ENCODE measurements at places on chromosomes 3 and 15.

DNA sequence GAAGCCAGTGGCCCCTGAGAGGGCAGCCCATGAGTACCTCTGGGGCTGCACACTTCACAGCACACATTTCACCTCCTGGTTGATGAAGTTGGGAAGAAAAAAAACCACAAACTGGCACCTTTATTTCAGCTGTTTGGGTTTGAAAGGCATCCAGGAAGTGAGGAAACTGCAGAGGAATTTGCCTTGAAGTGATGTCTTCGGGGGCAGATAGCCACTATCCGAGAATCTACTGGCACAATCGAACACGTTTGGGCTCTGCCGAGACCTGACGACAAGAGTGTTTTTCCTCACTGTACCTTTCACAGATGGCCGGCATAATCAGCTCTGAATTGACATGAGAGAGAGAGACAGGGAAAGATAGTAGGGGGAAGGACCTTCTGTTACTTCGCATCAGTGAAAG, 59.7 kb downstream of the LRIG1 start:
- no peak for DNase-seq

DNA sequence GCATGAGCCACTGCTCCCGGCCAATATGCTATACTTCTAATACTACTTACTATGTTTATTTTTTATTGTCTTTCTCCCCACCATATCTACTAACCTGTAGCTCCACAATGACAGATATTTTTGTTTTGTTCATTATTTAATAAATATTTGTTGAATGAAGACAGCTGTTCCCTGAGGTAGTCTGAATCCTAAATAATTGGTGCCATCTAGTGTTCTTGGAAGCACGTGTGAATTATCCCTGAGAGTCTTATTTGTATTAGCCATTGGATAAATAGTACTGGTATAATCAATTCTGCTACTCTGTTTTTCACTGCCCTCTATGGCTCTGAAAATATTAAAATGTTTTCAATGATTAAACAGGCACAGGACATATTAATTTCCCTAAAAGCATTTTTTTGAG, 5.6 kb upstream of the APPL1 start:
- DNase-seq = no peak

DNA sequence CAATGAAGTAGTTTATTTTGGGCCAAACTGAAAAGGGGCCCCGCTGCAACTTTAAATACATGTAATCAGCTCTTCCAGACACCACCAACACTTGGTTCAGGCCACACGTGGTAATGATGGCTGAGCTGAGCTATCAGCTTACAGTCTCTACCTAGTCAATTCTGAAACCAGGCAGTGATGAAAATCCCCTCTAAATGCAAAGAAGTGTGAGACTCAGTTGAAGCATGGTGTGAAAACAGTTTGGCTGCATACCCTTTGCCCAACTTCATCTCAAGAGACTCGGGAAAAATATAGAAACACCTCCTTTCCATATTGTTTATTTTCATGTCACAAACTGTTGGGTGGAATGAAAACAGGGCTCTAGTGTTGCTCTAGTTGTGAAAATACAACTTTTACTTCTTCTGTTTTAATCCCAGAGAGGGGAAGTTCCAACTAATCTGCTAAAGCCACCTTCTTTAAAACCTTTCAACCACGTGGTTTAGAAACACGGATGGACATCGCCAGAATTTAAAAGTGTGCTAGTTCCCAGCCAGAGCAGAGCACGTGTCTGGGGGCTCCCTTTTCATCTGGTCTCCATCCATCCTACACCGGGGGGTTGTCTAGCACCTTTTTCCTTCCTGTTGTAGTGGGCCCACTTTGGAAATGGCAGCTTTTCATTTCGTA, 229.1 kb downstream of the EPHB1 start:
- no peak for DNase-seq

- DNase-seq = no peak
Observed at GRCh38 chr3:151236736-151237135, 33.7 kb upstream of the GPR171 start.

- DNase-seq = no peak
Observed at GRCh38 chr3:127754411-127755304, 67.7 kb downstream of the MGLL start.

DNA sequence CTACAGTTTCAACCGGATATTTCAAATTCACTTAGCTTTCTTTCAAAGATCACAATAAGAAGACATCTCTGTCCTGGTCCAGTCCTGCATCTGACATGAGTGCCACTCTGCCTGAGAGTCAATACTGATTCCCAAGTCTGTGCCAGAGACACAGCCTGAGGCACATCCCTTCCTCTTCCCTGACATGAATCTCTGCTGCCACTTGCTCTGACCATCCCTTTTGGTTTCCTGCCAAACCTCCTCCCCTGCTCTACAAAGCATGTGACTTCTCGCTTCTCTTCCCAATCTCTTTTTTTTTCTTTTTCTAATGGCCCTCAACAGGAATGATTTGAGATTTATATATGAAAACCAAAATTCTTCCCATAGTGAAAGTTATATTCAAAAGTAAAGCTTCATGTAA, 117.9 kb downstream of the MECOM start:
- DNase-seq = no peak

GRCh38 chr3:34782871-34783270, 856.5 kb upstream of the ARPP21 start:
- DNase-seq = no peak

GRCh38 chr3:31219131-31219843, 313.4 kb upstream of the STT3B start:
- no peak for DNase-seq

- DNase-seq = no peak
Observed at GRCh38 chr3:72127844-72128243, 342.9 kb upstream of the PROK2 start.

GRCh38 chr15:60788692-60789103, 309.8 kb upstream of the ICE2 start:
- peak; percentile 71 for DNase-seq

DNA sequence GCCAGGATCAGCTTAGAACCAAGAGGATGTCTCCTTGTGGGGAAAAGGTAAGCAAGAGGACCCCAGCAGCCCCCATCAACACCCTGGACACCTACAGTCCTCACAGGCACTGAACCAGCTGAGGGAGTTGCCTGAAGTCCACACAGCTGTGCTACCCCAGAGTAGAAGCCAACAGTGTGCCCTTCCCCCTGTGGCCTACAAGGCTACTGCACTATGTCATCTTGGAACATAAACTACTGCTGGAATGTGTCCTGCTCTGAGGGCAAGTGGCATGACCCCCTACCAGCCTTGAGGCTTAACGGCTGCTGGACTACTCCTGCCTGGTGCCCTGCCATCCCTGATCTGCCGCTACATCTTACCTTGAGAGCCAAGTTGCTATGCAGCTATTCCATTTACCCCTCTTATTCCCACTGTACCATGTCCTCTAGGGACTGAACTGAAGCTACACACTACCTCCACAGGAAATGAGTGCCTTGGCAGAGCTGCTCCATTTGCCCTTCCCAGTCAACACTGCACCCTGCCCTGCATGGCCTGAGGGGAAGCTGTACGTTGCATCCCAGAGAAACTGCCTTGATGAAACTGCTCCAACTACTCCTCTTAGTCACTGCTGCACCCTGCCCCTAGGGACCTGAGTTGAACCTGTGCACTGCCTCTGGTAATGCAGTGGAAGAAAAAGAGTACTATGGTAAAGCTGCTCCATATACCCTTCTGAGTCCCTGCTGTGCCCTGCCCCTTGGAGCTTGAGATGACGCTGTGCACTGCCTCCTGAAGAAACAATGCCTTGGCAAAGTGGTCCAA, 40.2 kb upstream of the ATP13A5 start:
- no peak for DNase-seq

GRCh38 chr3:56297281-56297840, 170.9 kb downstream of the ERC2 start:
- no peak for DNase-seq

DNA sequence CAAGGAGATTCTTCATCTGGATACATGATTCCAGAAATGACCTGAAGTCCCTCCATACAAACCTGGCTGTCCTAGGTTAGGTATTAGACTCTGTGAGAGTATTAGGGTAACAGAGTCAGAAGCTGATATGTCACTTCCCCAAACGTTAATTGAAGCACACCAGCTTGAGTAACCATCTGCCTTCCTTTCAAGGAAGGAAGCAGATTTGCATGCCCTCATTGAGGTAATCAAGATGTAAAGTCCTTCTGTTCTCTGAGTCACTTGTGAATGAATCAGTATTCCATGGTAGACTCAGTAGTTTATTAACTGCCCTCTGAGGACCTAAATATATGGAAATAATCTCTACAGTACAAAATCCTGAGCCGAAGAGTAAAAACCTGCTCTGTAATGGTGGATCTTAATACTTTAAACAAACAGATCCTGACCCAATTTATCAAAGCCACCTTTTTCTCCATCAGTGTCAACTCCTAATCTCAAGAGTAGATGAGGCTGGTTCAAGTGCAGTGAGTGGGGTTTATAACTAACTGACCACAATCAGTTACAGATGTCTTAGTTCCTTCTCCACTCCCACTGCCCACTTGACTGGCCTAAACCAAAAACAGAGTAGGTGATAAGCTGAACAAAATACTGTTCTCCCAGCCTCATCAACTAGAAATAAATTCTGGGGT, 246.2 kb upstream of the CHRM5 start:
- no peak for DNase-seq

GRCh38 chr15:31169558-31169957, 68.0 kb upstream of the TRPM1 start:
- no peak for DNase-seq

- DNase-seq = no peak
Observed at GRCh38 chr3:118089563-118089962, 945.1 kb downstream of the IGSF11 start.

- no peak for DNase-seq
Observed at GRCh38 chr15:76310475-76311099, 682 bp downstream of the ETFA start.

DNA sequence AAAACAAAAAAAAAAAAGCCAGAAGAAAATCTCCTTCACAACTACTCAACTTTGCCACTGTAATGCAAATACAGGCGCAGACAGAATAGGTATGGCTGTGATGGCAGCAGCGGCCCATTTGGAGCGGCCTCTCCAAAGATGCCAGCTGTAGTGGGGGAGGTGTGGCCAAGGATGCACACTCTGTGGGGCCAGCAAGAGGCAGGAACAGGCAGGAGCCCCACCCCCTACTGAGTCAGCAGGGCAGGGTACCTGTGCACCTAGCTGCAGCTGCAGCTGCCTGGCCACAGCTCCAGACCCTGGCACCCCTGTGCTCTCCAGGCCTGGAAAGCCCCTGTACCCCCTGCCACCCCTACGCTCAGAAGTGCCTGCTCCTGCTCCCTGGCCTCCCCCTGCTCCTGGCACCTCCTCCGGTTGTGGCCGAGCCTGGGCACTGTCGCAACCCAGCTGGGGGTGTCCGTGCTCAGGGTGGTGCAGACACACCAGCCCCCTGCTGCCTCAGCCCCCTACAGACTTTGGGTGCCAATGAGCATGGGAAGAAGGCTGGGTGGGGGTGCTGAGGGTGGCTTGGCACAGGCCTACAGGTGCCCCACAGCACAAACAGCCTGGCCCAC, 312.7 kb downstream of the ULK4 start:
- DNase-seq = no peak

DNA sequence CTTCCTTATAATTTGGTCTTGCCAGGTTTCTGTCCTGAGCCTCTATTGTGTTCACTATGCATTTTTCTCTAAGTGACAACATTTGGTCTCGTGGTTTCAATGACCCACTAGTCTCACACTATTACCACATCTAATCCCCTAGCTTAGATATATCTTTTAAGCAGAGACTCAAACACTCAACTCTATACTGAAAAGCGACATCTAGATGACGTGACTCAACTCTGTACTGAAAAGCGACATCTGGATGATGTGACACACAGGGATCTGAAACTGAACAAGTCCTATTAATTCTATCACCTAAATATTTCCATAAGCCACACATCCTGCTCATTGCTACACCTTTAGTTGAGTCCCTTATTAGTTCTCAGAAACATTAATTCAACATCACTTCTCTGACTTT, 141.7 kb upstream of the MBNL1 start:
- no peak for DNase-seq

DNA sequence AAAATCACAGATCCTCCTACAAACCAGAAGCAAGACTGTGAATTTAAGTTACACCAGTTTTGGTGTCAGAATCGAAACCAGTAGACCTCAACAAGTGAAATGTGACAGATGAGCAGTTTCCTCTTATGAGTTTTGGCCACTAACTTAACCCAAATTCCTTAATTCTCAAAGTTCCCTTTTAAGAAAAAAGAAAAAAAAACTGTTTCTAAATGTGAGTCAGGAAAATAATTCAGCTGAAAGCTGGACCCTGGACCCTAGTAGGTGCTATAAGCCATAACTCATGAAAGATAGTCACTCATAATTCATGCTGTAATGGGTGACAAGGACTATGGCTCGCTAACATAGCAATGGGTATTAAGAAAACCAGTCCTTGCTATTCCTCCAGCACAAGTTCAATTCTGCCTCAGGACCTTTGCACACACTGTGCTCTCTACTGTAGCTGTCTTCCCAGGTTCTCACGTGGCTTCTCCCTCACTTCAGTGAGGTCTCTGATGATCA, 9.0 kb upstream of the THRB start:
- no peak for DNase-seq

- DNase-seq = no peak
Observed at GRCh38 chr15:59812250-59812870, 123.2 kb upstream of the BNIP2 start.

GRCh38 chr3:23945913-23946687, 1.0 kb downstream of the NR1D2 start:
- peak; percentile 83 for DNase-seq

- peak; percentile 12 for DNase-seq
Observed at GRCh38 chr3:139353920-139354556, 10.2 kb downstream of the MRPS22 start.

- DNase-seq = peak; percentile 65
Observed at GRCh38 chr3:66938338-66938963, 59.7 kb upstream of the KBTBD8 start.

DNA sequence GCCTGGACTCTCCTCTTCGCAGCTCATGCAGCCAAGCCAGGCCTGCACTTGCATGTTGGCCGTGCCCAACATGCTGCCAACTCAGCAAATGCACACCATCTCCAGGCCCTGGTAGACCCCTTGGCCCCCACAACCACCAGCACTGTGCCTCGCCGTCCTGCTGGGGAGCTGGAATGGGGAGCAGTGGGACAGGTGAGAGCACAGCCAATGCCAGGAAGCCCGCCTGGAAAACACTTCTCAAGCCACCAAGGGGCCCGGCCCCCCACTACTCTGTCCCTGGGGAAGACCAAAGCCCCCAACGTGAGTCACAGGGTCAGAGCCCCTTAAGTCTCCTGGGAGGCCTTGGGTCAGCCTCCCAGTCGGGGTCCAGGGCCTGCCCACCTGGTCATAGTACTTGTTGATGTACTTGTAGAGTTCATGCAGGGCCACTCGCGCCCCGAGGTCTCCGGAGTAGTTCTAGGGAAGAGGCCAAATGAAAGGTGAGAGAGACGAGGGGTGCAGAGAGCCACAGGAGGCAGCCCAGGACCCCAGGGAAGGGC, 24.5 kb downstream of the PLXNB1 start:
- no peak for DNase-seq

DNA sequence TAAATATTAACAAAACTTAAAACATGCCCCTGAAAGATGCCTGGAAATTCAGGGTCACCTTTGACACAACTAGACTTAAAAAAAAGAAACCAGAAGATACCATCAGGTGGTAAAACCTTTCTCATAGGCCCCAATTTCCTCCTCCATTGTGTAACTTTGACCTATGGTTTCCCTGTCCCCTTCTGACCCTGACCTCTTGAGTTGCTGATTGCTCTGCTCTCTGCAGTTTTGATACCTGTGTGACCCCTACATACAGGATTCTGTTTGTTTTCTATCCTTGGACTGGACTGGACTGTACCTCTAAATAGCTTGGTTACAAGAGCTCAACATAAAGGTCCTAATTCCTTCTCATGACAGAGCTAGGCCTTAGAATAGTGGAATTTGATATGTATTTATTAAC, 220.6 kb downstream of the ZIC4 start:
- no peak for DNase-seq

- DNase-seq = no peak
Observed at GRCh38 chr15:64263567-64263966, 92.4 kb downstream of the CSNK1G1 start.
